Skeletal muscle cell (primary cell): ENCODE measurements at places on chromosomes 5 and 9.

DNA sequence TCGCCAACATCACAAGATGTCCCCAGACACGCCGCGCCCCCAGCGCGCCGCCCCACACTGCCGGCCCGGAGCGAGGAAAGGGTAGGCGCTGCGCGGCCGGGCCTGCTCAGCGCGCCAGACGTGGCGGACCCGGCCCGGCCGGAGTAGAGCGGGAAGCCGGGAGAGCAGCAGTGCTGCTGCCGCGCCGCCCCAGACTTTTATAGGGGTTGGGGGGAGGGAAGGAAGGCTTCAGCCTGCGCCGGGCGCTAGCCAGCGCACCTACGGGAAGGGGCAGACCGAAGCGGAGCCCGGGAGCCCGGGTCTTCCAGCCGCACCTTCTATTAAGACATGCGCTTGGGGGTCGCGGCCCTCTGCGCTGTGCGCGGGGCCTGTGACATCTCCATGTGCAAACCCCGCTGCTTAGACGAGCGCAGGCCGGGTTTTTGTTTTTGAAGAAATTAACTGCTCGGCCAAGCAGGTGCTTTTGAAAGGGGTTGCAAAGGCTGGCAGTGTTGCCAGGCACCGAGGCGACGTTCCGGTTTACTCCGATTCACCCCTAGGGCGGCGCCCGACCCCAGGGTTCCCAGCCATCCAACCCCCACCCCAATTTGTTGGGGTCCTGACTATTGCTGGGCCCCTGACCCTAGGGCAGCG, 353 bp upstream of the PAX5 start:
- DNase-seq, result no peak

- DNase-seq, result peak; percentile 82
Measured at GRCh38 chr9:129141066-129142041, 30.1 kb downstream of the PTPA start.

DNA sequence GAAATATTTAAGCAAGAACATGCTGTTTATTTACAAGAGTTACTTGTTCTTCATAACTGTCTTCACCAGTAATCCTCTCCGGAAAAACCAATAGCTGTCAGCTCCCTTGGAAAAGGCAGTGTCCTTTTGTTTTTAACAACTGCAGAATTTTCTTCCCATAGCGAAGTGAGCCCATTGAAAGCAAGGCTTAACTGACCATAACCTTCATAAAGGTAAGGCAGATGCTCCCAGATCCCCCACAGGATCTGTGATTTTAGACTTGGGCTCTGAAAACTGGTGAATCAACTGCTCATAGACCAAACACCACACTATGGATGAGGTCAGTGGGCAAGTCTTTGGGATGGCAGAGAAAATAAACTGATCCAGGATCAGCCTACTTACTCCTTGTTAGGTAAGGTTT, 155.0 kb downstream of the GLIS3 start:
- no peak for DNase-seq

DNA sequence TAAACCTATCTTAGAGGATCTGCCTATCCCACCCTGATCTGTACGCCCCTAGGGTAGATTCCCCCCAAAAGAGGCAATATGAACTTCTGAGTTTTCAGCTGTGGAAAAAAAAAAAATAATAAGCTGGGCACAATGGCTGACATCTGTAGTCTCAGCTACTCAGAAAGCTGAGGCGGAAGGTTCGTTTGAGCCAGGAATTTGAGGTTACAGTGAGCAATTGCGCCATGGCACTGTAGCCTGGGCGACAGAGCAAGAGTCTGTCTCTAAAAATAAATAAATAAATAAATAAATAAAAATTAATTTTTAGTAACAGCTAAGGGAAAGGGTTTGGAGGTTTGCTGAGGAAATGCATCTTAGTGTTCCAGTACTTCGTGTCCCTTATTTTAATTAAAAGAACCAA, 21.1 kb upstream of the SLC28A3 start:
- no peak for DNase-seq

DNA sequence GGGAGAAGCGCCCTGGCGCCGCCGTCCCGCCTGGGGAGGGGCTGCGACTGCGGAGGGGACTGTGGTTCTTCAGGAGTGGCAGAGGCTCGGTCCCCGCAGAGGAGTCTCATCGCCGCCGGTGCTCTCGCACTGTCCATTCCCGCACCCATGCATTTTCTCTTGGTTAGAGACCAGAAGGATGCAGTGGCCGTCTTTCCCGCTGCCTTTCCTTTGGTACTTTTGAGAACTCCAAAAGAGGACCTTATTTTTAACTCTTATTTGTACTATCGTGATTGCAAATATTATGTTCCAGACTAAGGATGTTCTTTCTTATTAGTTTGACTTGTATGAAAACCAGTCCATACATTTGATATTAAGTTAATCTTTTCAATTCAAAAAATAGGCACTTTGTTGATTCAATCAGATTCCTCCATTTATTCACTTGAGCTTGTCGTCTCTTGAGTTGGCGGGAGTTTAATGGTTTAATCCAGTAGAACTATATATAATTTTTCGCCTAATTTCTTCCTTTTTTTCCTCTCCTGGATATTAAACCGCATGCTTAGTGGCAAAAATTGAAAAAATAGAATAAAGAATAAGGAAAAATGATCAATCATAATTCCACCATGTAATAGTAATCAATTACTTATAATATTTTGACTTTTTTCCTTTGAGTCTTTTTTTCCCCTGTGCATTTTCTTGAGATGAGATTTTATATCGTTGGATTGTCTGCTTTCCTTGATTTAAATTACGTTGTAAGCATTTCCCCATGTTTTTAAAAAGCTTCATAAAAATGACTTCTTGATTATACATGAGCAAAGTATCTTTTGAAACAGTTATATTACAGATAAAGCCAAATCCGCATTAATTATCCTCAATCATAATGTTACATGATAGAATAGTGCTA, 861 bp downstream of the ZFYVE16 start:
- no peak for DNase-seq

DNA sequence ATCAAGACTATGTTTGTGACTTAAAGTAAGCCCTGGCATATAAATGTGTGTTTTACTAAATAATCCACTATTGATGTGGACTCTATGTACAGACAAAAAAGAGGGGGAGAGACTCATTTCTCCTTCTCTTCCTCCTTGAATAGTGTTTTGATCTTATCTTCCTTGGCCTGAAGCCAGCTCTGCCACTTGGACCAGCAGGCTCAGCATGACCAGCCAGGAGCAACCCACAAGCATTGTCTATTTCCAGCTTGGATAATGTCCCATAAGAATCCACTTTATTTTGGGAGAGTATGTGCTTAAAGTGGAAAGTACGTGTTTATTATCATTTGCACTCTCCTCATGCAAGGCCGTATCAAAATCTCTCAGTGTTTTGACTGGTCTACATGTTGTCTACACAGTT, 23.8 kb upstream of the SLC46A2 start:
- no peak for DNase-seq

- DNase-seq, result no peak
Measured at GRCh38 chr5:176396330-176396729, 7.8 kb downstream of the HIGD2A start.

DNA sequence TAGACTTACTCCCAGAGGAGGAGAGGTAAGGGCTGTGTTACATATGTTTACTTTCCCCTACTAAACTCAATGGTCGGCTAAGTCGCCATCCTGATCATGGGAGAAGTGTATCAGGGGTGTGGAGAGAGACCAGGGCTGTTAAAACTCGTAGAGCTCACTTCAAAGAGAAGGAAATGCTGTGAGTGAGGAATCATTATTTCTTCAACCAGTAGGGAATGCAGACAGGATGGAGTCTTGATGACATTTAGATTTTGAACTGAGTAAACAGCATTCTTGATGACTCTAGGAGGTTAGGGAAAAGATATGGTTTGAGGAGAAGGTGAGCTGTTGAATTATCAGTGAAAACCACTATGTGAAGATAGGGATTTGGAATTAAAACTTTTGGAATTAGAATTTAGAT, 17.3 kb downstream of the RECK start:
- DNase-seq, result no peak

DNA sequence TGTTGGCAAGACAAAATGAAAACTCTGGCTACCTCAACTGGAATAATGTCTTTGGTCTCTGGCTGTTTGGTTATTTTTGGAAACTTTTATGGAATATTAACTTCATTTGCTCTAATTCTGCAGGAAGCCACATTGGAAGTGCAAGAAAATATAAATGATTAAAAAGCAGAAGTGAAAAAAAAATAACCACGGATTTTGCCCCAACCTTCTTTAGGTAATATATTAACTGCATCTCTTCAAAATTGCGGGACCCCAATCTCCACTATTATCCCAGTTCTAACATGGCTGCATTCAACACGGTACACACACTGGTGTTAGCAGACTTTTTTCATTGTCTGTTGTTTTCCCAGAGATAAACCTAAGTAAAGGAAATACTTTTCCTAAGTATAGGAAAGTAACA, 23.0 kb downstream of the GLIS3 start:
- no peak for DNase-seq

- peak; percentile 31 for DNase-seq
Measured at GRCh38 chr5:10077791-10078545, 171.7 kb downstream of the ATPSCKMT start.

DNA sequence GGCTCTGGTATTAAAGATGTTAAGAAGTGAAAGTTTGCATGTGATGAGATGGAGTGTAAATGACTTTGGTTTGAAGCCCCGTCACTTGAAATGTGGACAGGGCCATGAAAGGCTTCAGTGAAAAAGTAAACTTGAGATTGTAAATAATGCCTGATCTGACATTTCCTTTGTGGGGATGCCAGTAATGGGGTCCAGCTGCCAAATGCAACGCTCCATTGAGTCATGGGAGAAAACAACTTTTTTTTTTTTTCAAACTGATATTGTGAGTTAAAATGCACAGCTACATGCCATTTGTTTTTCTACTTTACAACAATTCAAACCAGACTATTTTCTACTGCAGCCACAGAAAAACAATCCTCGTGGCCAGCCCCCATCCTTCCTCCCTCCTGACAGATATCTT, 327.0 kb upstream of the TNC start:
- no peak for DNase-seq

- no peak for DNase-seq
Measured at GRCh38 chr5:153823036-153823435, 215.7 kb downstream of the FAM114A2 start.

DNA sequence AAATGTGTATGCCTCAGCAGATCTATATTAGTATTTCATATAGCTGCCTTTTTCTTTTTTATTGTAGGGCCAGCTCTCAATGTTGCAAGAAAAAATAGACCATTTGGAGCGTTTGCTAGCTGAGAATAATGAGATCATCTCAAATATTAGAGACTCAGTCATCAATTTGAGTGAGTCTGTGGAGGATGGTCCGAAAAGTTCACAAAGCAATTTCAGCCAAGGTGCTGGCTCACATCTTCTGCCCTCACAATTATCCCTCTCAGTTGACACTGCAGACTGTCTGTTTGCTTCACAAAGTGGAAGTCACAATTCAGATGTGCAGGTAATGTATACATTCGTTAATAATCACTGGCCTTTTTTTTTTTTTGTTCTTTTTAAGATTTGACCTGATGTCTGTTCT, 23.7 kb downstream of the MAN2A1 start:
- DNase-seq, result no peak

- no peak for DNase-seq
Measured at GRCh38 chr5:90645024-90645610, 86.5 kb downstream of the ADGRV1 start.

GRCh38 chr9:107577140-107577776, 87.7 kb upstream of the KLF4 start:
- no peak for DNase-seq

DNA sequence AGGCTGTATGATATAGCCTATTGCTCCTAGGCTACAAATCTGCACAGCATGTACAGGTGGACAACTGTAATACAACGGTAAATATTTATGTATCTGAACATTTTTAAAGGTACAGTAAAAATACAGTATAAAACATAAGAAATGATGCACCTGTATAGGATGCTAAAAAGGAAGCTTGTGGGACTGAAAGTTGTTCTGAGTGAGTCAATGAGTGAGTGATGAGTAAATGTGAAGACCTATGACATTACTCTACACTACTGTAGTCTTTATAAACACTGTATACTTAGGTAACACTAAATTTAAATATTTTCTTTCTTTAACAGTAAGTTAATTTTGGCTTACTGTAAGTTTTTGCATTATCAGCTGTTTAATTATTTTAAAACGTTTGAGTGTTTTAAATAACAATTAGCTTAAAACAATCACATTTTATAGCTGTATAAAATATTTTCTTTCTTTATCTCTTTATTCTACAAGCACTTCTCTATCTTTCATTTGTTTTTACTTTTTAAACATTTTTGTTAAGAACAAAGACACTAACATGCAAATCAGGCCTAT, 28.1 kb downstream of the CDH18 start:
- DNase-seq, result no peak

GRCh38 chr9:127812936-127813675, 10.4 kb downstream of the FPGS start:
- no peak for DNase-seq

GRCh38 chr9:89465726-89466308, 32.1 kb downstream of the SEMA4D start:
- DNase-seq, result no peak

DNA sequence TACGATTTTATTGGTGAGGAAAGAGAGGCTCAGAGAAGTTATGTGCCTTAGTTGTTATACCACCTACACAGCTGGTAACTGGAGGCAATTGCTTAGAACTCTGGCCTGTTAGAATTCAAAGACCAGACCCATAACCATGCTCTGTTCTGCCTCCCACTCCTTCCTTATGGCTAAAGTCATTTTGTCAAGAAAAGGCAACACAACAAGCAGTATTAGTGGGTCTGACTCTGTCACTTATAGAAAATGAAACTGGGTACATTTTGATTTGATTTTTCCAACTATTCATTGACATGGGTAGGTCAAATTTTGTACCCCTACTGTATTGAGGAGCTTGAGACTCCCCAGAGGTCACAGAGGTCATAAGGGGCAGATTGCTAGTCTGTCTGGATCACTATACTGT, 44.5 kb upstream of the NR3C1 start:
- DNase-seq, result no peak

DNA sequence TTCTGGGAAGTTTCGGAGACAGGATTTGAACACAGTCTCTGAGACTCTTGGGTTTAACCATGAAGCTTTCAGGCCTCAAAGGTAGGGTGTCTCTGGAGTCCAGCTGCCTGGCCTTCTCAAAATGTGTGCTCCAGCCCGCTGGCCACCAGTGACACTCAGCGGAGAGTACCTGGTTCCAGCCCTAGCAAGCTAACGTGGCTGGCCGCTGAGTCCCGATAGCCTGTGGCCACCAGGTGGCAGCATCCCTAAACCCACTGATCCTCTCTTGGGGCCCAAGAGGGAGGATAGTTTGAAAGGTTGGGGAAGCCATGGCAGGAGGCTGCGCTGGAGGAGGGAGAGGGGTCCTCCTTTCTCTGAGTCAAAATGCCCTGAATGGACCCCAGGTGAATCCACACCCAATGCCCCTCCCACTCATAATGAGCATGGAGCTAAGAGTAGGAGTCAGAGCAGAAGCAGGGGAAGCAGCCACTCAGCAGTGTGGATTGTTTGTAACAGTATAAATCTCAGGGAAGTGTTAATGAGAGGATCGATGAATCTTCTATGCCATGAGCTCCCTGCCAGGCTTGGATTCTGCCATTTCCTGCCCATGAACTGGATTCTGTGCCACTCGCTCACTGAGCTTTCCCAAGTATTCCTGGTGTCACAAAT, 5.4 kb upstream of the TIFAB start:
- no peak for DNase-seq

GRCh38 chr5:138962614-138963370, 87.7 kb upstream of the LRRTM2 start:
- no peak for DNase-seq
